Occipital lobe (tissue), 3 donors: ENCODE measurements at places on chromosomes 16 and 17.

DNA sequence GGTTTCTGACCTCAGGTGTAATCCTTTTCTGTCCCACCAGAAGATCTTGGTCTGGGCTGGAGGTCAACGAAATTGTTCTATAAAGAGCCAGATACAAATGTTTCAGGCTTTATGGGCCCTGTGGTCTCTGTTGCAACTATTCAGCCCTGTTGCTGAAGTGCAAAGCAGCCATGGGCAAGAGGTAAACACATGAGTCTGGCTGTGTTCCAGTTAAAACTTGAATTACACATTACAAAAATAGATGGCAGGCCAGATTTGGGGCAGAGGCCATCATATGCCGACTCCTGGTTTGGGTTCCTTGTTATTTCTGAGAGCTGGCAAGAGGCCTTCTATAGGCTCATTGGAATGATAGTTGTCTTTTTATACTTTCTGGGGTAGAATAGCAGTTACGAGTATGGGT is 114.4 kb downstream of the SDR42E1 start:
- no peak for DNase-seq

DNA sequence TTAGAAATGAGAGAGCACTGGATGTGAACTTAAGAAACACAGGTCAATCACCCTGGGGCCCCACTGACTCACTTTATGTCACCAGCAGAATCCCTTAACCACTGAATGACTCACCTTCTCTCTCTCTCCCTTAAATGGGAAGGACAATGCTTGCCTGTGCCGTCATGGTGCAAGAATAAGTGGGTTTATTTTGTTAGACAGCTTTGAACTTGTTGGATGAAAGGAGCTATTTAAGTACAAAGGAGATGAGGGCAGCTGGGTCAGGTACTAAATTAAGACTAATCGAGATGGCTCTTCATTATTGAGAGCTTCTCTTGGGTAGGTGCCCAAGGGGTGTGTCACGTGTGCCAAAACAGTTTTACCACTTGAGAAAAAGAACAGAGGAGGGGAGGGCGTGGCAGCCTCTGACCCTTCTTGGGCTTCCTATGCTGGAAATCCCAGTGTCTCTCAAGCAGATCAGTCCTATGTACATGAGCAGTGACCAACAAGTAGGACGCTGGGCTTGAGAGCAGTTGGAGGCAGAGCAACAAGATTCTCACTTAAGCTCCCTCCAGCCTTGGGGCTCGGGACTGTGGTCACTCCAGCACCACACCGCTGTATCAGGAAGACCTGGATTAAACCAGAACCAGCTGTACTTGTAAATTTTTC is 6.7 kb upstream of the KRT31 start:
- no peak for DNase-seq

DNA sequence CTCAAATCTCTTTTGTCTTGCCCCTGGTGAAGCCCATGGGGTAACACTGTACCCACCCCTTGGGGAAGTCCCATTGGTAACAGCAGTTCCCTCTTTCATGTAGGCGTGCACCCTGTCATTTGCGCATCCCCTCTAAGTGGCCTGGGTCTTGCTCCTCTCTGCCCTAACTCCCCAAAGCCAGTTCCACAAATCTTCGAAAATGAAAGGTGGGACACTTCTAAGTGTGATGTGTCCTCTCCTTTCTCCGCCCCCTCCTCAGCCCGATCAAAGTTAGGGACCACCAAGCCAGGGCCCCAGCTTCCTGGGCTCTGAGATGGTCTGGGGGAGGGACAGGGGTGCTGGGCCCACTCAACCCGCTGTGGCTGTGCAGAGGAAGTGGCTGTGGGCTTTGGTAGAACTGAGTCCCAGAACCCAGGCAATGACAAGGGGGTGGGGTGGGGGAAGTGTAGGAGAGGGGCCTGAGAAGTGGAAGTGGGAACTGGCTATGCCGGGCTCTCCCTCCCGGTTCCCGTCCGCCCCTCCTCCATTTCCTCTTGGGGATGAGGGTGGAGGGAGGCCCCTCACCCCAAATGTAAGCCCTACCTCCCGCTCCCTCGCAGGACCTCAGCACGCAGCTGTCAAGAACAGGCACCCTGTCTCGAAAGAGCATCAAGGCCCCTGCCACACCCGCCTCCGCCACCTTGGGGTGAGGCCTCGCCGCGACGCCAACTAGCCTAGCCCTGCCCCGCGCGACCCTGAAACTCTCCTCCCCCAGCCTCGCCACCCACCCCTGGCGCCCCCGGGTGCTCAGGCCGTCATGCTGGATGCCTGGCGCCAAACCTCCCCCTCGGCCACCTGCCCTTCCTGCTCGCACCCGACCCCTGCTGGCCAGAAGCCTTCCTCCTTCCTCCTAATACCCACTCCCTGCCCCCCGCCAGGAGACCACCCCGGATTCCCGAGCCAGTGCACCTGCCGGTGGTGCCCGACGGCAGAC is 8.7 kb downstream of the ABI3 start:
- DNase-seq: no peak

- no peak for DNase-seq
Observed at GRCh38 chr17:42559075-42559474, 2.9 kb upstream of the COASY start.

- no peak for DNase-seq
Observed at GRCh38 chr17:59423137-59423724, 91.8 kb downstream of the YPEL2 start.

GRCh38 chr16:11627822-11628457 is 40.3 kb upstream of the SNN start:
- no peak for DNase-seq

- no peak for DNase-seq
Observed at GRCh38 chr17:34177642-34178041, 77.4 kb upstream of the CCL2 start.

- no peak for DNase-seq
Observed at GRCh38 chr17:76309461-76309860, 1.4 kb upstream of the QRICH2 start.

GRCh38 chr17:6943406-6943805 is 52.4 kb upstream of the ALOX12 start:
- DNase-seq: no peak

DNA sequence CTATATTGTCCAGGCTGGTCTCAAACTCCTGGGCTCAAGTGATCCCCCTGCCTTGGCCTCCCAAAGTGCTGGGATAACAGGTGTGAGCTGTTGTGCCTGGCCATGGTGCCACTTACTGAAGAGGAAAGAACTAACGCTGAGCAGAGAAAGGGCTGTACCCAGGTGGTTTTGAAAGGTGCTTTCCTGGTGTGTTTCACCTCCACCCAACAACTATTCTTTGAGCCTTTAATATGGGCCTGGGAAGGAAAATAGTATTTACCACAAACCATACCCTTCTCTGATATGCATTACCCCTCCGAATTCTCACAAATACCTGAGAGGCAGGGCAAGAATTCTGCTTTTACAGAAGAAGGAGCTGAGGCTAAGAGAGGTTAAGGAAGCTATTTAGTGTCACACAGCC is 24.8 kb downstream of the KPNA2 start:
- no peak for DNase-seq

GRCh38 chr17:77455111-77455890 is 314.5 kb downstream of the SEC14L1 start:
- no peak for DNase-seq

- no peak for DNase-seq
Observed at GRCh38 chr17:1423456-1424135, 23.6 kb upstream of the YWHAE start.

DNA sequence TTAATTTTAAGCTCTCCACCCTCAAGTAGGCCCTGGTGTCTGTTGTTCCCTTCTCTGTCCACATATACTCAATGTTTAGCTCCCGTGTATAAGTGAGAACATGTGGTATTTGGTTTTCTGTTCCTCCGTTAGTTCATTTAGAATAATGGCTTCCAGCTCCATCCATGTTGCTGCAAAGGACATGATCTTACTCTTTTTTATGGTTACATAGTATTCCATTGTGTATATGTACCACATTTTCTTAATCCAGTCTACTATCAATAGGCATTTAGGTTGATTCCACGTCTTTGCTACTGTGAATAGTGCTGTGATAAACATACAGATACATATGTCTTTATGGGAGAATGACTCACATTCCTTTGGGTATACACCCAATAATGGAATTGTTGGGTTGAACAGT is 111.4 kb upstream of the NACA2 start:
- no peak for DNase-seq

- no peak for DNase-seq
Observed at GRCh38 chr16:1416521-1416941, 2.0 kb upstream of the UNKL start.

DNA sequence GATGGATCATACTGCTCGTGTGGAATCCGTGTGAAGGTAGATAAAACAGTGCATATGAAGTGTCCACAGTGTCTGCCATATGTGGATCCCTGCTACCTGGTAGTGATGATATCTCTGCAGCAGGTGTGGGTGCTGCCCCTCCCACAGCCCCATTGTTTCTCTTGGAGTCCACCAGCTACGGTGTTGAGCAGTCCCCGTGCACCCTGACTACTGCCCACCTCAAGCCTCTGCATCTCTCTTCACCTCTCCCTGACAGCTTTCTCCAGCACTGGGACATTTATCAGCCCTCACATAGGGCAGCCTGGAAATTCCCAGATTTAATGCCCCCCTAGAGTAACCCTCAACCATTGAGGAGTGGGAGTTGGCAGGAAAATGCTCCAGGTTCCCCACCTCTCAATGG is 244.7 kb downstream of the IRF8 start:
- DNase-seq: no peak

GRCh38 chr16:9381905-9382304 is 290.5 kb downstream of the HAPSTR1 start:
- no peak for DNase-seq

- DNase-seq: no peak
Observed at GRCh38 chr16:27245276-27246172, 23.0 kb downstream of the NSMCE1 start.

- no peak for DNase-seq
Observed at GRCh38 chr17:29146369-29146972, 33.7 kb downstream of the MYO18A start.

DNA sequence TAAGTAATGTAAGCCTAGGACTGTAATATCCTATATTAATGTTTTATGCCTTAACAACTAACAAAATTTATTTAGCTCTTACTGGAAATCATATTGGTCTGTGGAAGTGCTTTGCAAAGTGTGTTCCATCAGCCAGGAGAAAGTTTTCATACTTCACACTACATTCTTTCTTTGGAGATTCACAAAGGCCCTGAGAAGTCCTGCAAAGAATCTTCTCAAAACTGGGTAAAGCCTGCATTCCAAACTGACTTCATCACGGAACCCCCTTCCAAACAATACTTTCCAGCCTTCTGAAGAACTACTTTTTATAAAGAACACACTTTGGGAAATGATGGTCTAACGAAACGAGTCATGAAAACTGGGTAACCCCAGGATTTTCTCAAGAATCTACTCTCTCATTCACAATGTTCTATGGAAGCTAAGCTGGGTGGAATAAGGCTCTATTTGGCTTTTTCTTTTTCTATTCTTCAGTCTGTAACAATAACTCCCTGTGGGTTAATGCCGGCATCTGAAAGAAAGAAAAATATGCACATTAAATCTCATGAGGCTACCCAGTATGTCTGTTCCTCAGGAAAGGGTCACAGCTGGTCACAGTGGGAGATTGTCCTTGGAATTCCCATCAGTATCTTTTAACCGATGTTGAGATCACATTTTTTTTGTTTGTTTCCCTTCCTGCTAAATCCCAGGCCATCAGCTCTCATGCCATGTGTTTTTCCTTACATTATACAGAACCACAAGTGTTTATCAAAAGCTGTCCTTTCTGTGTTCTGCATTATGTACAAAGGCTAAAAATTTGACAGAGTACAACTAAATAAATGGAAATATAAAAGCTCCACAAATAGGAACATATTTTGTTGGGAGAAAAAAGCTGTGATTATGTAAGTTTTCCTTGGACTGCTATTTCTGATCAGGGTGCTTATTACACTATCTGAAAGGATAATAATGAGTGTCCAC is 12.8 kb upstream of the AKAP1 start:
- DNase-seq: no peak

GRCh38 chr17:70563281-70563820 is 394.0 kb downstream of the KCNJ2 start:
- no peak for DNase-seq

- DNase-seq: no peak
Observed at GRCh38 chr17:79935197-79935885, 96.1 kb upstream of the CBX4 start.

DNA sequence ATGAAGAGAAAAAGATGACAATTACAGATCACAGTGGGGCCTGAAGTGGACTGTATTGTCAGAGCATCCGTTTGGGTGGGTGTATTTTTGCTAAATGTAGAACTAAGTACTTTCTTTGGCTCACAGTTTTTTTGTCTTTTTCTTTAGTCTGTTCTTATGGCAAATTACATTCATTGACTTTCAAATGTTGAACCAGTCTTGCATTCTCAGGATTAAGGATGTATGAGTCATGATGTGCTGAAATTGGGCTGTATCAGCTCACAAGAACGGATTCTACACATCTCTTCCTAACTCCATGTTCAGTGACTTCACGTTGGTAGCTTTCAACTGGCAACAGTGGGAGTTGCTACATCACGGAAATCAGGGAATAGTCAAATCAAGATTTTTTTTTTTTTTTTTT is 66.5 kb downstream of the TEX2 start:
- DNase-seq: no peak

- DNase-seq: no peak
Observed at GRCh38 chr17:48153691-48154358, 46.3 kb downstream of the SNX11 start.

DNA sequence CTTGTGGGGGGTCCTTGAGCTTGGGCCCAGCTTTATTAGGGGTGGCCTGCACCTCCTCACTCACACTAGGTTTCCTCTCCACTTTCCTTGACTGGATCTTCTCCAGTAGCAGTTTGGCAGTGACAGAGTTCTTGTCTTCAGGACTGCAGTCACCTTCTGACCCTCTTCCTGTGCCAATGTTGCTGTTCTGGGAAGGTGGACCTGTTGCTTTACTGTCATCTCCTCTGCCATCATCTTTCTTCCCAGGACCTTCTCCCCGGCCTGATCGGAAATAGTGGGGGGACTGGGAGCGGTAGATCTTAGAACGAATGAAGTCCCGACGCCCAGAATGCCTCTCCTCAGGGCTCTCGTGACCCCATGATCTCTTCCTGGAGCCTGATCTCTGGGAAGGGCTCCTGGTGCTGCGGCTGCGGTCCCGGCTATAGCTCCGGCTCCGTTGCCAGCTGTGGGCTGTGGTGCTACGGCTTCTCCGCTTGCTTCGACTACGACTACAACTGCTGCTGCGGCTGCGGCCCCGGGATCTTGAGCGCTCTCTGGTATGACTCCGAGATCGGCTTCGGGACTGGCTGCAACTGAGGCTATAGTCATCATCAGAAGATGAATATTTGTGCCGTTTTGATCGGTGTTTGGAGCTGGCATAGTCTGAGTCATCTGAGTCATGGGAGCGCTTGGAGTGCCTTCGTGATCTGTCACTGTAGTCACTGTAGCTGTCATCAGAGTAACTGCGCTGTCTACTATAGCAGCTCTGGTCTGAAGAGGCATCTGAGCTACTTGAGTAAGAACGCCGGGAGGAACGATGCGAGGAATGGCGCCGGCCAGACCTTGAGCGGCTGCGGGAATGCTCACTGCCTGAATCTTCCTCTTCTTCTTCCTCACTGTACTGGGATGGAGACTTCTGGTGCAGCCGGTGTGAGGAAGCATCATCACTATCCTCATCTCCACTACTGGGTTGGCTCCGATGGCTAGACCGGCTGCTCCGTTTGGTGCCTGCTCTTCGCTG is 9.5 kb upstream of the ITGA2B start:
- no peak for DNase-seq
